ENCODE measurements at places on chromosomes 2 and 18. TPM values are rescaled to one million over a fixed set of nuclear protein-coding genes. Genes with fewer than 3 reads are reported as not detected.

- peaks cover 3% of the 10 kb centered on the region for H3K27me3 ChIP-seq
- no peak for DNase-seq
- H3K4me1 ChIP-seq = no peaks in the 10 kb centered on the region
- H3K4me3 ChIP-seq = no peak overlapping the region
- no peaks in the 10 kb centered on the region for H3K36me3 ChIP-seq
Measured at GRCh38 chr2:68812251-68812650, 58.9 kb downstream of the BMP10 start.

DNA sequence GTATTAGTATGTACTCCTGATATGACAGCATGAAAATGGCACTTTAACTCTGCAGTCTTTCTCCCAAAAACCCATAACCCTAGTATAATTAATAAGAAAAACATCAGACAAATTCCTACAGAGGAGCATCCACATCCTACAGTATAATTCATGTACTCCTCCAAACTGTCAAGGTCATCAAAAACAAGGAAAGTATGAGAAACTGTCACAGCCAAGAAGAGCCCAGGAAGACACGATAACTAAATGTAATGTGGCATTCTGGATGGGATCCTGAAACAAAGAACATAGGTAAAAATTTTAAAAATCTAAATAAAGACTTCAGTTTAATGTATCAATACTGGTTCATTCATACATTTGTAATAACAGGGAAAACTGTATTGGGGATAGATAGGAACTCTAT, 88.2 kb downstream of the SLC66A3 start:
- H3K27me3 ChIP-seq = no peaks in the 10 kb centered on the region
- H3K4me3 ChIP-seq = no peak overlapping the region
- DNase-seq = no peak
- H3K4me1 ChIP-seq = no peaks in the 10 kb centered on the region
- H3K27ac ChIP-seq = no peak overlapping the region
- 0 out of 2 replicates have a peak, but pooled peaks cover 3% of the 10 kb centered on the region for H3K36me3 ChIP-seq

- no peaks in the 10 kb centered on the region for H3K36me3 ChIP-seq
- no peak for DNase-seq
- H3K4me3 ChIP-seq = no peak overlapping the region
- H3K27ac ChIP-seq = no peak overlapping the region
- H3K4me1 ChIP-seq = no peaks in the 10 kb centered on the region
Measured at GRCh38 chr18:23658285-23658684, 4.4 kb downstream of the ANKRD29 start.

- peaks cover 28% of the 10 kb centered on the region for H3K36me3 ChIP-seq
- no peak for DNase-seq
- H3K4me1 ChIP-seq = peaks cover 45% of the 10 kb centered on the region
Measured at GRCh38 chr2:62215306-62216064, 19.6 kb downstream of the B3GNT2 start.

- no peak overlapping the region for H3K4me3 ChIP-seq
- no peak for DNase-seq
- no peak overlapping the region for H3K27ac ChIP-seq
- no peaks in the 10 kb centered on the region for H3K27me3 ChIP-seq
- H3K4me1 ChIP-seq = no peaks in the 10 kb centered on the region
Measured at GRCh38 chr2:1448009-1448408, 34.7 kb downstream of the TPO start.

PRSS56 gene
- polyA plus RNA-seq = not detected

TRABD2A gene
- polyA plus RNA-seq = 3.4 TPM

PROKR1 gene
- not detected for polyA plus RNA-seq

AGPS gene
- 46.0 TPM for polyA plus RNA-seq

CCDC74B gene
- 10.0 TPM for polyA plus RNA-seq
